ENCODE measurements at places on chromosomes 5 and 9.

DNA sequence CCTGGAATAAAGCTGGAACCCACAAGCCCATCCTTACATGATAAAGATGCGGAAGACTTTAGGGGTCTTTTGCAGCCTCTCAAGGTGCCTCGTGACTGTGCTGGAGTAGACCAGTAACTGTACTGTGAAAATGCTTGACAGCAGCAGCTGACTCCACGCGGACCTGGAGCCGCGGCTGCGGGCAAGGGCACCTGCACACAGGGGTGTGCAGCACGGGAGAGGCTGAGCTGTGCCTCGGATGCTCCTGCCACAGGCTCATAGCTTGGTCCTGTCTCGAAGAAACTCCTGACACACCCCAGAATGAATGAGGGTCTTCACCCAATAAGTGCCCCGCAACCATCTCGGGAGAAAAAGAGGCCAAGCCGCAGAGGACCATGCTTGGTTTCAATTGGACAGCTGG is 40.3 kb upstream of the CEP72 start:
- no peak for DNase-seq

- no peak for DNase-seq
These were observed 95.9 kb upstream of the SPRY4 start for GRCh38 chr5:142420561-142421227.

- no peak for DNase-seq
These were observed 71.8 kb downstream of the ANGPTL2 start for GRCh38 chr9:127050591-127051001.

GRCh38 chr5:181164076-181164952 is 16.9 kb downstream of the OR2V2 start:
- DNase-seq = no peak

DNA sequence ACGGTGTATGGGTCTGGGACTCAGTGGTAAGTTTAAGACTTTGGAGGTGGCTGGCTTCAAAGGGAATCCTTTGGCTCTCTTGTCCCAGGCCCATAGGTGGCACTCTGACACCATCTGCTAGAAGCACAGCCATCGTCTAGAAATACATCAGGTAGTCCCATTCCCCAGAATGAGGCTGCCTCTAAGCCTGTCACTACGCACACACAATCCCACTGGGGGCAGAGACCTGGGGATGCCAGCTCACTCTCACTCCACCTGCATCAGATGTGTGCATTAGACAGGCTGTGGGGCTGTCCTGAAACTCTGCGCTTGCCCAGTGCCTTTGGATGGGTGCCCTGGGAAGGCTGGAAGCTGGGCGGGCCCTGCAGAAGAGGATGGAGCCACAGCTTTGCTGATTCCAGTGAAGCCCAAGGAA is 127.5 kb upstream of the PANK3 start:
- DNase-seq = peak; percentile 17

DNA sequence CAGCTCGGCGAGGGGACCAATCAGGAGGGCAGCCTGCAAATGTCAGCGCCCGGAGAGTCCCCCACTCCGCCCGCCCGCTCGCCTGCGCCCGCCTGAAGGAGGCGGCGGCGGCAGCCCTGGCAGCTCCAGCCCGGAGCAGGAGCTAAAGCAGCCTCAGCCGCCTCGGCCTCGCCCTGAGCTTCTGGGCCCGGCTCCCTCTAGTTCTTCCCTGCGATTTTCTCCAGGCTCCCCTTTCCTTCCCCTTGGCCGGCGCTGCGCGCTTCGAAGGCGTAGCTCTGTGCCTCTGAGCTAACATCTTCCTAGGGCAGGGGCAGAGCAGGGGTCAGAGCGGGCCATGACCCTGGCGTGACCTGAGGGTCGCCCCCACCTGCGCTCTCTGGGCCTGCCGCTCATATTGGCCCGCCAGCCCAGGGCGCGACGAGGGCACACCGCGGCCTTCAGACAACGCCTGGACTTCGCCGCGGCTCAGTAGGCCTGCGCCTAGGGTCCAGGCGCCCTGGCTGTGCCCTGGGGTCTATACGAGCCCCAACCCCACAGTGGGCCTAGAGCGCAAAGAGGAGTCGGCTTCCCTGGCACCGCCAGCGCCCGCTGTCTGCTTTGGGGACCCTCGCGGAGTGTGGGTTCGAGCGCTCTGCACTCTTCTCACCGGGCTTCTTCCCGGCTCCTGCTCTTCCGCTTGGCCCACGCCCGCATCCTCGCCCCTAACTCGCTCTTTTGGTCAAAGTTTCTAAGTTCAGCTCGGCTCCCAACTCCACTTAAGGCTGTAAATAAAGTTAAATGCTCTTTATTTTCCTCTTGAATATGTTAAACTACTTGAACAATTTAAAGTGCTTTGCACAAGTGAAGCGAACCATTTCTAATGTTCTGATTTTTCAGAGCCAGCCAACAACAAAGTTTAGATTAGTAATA is 504 bp upstream of the OTP start:
- DNase-seq = no peak

Measured in stimulated activated CD4-positive, alpha-beta T cell treated with anti-CD3 and anti-CD28 coated beads, Interleukin-15, amount 100 ng/mL, for 48 hours (primary cell).